ENCODE measurements at places on chromosomes 11 and 22.

- no peak for DNase-seq
These were observed 6.1 kb upstream of the PNPLA3 start for GRCh38 chr22:43917521-43917920.

DNA sequence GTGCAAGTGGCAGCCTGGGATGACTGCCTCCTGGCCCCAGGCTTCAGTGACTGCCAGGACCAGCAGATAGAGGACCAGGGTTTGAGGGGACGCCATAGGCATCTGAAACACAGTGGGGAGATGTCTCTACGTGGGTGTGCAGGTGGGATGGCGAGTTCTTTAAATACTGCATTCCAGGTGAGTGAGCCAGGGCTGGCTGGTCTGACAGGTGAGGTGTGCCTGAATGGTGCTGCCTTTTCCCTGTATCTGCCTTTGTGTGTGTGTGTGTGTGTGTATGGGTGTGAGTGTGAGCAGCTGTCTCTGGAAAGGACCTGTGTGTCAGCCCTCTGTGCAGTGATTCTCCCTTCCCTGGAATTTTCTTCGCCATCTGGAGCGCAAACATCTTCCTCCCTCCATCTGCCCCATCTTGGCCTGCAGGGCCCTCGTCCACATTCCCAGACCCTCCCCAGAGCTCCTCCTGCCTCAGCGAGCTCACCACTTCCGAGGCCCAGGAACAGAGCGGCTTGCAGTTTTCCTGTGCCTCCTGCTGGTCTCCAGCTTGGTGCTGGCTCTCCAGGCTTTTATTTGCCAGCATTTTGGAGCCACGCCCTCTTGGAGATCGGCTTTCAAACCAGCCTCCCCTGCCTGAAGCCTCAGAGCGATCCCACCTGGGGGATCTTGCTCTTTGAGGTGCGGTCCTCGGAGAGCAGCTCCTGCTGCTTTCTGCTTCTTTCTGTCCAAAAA, at the start of gene GPHA2:
GPHA2 (minus strand) TSS at position 535 of the 723 bp plus-strand sequence; CDS start at position 102, 433 bp downstream.
- peak; percentile 30 for DNase-seq

DNA sequence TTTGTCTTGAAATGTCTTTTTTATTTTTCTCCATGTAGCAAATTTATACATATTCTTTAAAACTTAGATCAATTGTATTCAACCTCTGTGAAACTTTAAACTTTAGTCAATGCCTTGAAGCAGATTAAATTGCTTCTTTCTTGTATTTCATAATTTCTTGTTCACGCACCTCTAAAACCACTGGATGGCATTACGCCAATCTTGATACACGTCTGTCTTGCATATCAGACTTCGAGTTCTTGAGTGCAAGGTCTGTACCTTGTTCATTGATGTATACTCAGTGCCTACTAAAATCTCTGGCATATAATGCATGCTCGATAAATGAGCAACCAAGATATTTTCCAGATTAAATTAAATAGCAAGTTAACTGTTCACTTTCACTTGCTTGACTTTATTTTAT, 236.8 kb downstream of the CASP12 start:
- DNase-seq: no peak

DNA sequence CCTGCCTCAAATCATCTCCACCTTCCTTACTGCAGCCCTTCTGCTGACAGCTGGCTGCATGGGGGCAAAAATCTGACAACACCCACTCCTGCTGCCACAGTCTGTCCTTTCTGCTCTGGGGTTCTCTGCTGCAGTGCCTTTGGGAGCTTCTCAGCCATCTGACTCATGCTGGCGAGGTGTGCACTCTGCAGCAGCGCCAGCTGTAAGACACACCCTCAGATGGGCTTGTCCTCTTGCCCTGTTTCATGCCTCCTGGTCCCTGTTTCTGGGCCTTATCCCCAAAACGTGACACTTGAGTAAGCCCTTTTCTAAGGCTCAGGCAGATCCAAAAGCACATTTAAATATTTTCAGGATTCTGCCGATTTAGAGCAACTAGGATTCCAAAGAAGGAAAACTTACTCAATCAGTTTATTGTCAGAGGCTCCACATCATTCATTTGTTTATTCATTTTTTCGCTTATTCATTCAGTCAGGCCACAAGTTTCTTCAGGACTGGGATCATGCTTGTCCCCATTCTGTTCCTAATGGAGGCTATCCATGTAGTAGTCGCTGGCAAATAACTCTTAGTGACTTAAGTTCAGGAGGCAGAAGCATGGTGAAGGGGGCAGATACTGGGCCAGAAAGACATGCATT, 60.2 kb downstream of the SMIM38 start:
- DNase-seq: no peak

DNA sequence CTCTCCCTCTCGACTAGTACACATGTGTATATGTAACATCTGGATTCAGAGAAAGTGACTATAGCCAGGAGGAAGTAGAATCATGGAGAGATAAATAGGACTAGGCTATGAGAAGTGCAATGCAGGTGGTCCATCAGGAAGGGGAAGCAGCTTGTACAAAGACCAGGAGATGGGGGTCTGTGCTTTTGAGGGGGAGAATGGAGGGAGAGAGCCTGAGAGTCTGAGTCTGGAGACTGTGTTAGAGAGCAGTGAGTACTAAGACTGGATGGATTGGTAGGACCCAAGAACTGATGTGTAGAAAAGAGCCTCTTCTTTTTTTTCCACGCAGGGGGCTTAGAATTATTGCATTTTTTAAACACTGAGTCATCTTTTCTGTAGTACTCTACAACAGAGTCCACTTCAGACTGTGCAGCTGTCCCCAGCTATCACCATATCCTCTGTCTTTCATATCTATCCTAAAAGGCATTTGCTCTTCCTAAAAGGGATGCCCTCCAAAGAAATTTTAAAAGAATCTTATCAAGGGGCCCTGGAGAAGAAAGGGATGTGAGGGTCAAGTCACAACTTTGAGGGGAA, 80.4 kb downstream of the BDNF start:
- no peak for DNase-seq

GRCh38 chr22:38513063-38513462, 7.0 kb upstream of the DDX17 start:
- DNase-seq: no peak

GRCh38 chr11:37811349-37811748, 1213.3 kb upstream of the RAG2 start:
- DNase-seq: no peak

- DNase-seq: no peak
These were observed 122.3 kb downstream of the GRIK4 start for GRCh38 chr11:120633616-120634393.

DNA sequence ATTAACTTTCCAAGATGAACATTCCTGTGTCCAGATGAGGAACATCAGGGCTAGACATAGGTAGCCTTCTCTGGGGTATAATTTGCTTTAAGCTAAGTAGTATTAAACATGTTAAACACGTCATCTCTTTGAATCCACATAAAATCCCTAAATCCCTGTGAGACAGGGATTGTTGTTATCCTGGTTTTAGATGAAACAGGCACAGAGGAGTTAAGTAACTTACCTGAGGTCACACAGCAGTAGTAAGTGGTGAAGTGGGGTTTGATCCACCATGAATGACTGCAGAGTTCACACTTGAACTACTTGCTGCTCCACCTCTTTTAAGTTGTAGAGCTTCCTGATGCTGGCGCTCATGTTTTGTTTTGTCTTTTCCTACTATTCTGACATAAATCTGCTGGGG, 82.6 kb upstream of the NNMT start:
- no peak for DNase-seq

GRCh38 chr11:1868636-1869291, 15.9 kb downstream of the LSP1 start:
- no peak for DNase-seq

- DNase-seq: no peak
These were observed 14.6 kb upstream of the PHLDB1 start for GRCh38 chr11:118592616-118593367.

DNA sequence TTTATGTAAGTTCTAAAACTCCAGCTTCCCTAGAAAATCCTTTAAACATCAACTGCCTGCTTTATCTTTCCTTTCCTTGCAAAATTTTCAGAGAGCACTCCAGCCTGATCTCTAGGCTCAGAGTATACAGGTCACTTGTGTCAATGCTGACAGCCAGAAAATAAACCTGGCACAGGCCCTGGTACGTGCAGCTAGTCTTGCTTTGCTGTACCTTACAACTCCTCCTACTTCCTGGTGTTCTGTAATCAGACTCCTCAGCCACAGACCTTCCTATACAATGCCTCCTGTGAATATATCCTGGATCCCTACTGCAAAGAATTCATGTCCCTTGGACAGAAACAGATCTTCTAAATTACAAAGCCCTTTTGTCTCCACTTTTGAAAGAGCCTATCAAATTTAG, 24.2 kb upstream of the TMEM123 start:
- DNase-seq: no peak

- no peak for DNase-seq
These were observed 65.5 kb downstream of the GRIK4 start for GRCh38 chr11:120577041-120577440.

- no peak for DNase-seq
These were observed 35.3 kb downstream of the ZNRF3 start for GRCh38 chr22:28918550-28919271.

GRCh38 chr22:42596336-42596735, 18.3 kb downstream of the POLDIP3 start:
- no peak for DNase-seq

DNA sequence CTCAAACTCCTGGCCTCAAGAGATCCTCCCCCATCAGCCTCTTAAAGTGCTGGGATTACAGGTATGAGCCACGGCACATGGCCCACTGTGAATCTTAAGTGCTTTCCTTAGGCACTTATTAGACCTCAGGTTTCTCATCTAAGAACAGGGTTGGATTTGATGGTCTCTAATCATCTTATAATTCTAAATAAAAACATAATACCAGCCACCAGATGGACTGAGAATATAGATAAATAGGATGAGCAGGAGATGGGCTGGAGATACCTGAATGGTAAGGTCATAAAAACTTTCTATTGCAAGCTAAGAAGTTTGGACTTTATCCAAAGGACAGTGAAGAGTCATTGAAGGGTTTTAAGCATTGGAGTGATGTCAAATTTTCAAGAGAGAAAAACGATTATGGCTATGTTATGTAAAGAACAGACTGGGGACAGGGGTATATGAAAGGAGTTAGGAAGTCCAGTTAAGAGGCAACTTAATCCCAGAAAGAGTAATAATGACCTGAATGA, 85.2 kb downstream of the RELT start:
- peak; percentile 22 for DNase-seq

DNA sequence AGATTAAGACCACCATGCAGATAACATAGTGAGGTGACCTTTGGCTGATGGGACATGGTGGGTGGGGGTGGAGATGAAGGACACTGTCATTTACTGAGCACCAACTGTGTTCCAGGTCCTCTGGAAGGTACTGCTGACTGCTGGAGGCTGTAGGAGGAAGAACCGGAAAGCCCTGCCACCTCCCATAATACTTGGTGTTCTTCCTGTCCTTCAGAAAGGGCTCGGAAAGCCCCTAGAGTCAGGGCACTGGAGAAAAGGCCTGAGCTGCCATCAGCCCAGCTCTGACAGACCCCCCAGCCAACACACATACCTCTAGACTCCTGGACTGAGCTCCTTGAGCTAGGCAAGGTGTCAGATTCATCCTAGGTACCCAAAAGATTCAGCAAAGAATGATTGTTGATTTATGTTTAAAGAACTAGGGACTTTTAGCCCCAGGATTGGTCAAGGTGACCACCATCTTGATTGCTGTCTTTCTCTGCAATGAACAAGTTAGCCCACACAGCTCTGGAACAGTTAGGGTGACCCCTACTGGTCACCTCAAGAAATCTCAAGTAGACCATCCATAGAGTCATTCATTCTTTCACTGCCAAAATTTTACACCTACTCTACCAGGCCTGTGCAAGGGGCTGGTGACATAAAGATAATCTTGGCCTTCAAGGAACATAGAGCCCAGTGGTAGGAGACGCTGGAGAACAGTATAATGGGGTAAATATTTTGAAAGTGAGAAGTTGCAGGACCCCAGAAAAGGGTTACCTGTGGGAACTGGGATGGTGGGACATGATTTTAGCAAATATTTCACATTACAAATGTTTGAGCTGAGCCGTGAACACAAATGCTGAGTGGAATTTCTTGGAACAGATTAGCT, 39.4 kb downstream of the IRAG1 start:
- peak; percentile 56 for DNase-seq

DNA sequence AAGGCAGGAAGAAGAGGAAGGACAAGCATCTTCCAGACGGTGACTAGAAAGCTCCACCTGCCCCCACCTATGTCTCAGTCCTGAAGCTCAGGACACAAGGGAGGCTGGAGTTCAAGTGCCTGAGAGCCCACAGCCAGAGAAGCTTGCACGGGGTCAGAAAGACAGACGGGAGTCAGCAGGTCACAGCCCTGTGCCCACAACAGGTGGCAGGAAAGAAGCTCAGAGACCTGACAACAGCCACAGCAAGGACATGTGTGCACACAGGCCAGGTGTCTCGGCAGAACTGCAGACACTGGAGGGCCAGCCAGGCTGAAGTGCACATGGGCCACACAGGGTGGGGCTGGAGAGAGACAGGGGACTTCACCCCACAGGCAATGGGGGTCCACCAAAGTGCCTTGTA, 37.2 kb upstream of the MOB2 start:
- DNase-seq: no peak

DNA sequence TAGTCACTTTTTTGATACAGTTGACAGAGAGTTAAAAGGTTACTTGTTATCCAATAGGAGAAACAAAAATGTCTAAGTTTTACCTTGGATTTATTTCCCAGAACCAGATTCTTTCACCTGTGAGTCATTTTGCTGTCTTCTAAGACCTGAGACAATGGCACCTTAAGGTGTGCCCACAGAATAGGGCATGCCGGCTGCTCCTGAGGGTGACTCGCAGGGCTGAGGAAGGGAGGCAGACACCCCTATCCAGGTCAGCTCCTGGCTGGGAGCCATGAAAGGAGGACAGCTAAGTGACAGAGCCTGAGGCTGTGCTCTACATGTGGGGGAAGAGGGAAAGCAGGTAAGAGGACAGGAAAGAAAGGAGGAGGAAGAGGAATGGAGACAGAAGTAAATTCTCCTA, 67.8 kb downstream of the RASSF10 start:
- no peak for DNase-seq

DNA sequence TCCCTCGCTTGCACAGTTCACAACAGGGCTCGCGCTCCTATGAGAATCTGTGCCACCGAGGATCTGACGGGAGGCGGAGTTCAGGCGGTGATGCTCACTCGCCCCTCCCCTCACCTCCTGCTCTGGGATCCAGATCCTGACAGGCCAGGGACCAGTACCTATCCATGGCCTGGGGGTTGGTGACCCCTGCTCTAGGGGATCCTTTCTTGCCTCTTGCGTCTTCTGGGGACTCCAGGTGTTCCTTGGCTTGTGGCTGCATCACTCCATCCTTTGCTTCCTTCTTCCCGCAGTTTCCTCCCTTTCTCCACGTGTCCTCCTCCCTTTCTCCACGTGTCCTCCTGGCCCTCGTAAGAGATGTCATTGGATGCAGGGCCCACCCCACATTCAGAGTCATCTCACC, 30.6 kb upstream of the KRTAP5-7 start:
- DNase-seq: no peak

DNA sequence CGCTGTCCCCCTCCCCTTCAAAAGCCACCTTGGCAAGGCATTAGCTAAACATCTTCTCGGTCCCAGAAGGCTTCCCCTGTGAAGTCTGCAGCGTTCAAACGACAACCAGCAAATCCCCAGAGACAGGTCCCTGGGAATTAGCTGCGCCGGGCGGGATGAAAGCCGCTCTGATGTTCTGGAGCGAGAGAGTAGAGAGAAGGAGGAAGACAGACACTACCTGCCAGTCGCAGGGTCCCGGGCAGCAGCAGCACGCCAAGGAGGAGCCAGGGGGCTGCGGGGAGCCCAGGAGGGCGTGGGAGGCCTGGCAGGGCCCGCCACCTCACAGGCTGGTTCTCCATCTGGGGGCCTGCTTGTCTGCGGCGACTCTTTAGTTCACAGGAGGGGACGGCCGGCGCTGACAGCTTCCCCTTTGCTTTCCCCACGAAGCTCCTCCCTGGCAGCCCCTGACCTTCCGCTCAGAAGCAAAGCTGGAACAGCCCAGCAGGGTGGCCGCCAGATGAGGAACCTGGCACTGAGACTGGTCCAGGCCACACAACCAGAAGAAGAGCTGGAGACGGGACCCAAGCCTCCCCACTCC, at the start of gene NFAM1:
NFAM1 (minus strand) TSS at position 384 of the 577 bp plus-strand sequence; CDS start at position 338, 46 bp downstream.
- DNase-seq: no peak
